Vagina (tissue), 2 donors: ENCODE measurements at places on chromosomes 13 and 19.

DNA sequence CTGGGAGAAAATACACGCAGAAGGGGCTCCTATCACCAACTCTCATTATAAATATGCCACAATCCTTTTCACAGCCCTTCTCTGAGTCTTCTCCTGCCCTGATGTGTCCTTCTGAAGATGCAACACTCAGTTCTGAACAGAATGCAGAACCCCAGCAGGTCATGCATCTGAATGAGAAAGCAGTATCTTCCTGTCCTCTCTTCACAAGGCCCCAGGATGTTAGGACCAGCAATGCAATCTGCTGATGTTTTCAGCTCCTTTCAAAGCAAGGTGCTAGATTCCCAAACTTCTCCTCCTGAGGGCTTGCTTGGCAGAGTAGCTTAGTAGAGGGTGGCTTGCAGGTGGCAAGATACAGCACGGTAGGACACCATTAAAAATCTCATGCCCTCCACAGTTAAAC is 22.3 kb upstream of the DOCK9 start:
- DNase-seq, result no peak

DNA sequence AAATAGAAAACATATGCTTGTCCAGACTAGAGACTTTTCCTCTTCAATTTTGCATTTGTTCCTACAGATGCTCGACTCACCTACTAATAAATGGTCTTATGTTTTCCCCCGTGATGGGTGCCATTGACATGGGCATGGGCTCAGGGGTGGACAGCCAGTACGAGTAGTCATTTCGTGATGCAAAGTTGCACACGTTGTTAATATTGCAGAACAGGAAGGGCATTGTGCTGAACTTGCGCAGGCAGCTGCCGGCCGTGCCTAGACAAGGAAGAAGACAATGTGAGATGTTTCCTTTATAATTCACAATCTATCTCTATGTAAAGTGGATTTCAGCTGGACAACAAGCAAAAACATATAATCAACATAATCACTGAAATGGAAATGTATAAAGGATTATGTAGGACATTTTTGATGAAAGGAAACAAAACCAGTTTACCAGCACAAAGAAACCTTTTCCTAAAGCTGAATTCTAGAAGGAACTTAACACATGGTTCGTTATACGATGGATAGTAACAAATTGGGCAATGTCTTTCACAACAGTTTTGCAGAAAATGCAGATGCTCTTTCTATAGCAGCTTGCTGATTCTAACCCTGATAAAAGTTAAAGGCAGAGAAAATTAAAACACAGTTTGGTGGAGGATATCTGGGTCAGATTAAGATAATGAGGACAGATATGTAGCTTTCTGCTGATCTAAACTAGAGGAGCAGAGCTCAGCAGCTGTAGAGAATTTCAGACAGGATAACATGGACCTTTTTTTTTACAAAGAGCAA is 145.7 kb downstream of the COL4A1 start:
- DNase-seq, result peak; percentile 34

GRCh38 chr13:111166882-111167675 is 52.0 kb downstream of the ARHGEF7 start:
- no peak for DNase-seq

DNA sequence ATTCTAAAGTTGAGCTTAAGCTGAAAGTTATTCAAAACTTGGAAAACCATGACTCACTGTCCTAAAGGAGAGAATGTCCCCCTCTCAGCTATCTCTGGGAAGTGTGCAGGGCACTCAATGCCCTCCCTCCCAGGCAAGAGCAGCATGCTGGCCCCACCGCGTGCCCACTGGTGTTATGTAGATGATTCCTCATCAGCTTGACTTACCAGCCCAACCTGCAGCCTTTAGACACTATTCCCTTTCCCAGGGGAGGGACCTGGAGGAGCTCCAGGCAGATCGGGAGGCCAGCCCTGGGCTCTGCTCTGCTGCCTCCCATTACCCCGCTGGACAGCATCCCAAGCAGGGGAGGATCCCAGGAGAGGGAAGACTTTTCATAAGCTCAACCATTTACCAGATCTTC is 124.6 kb downstream of the FGF14 start:
- no peak for DNase-seq

GRCh38 chr19:17125728-17126677 is 50.4 kb downstream of the MYO9B start:
- no peak for DNase-seq

GRCh38 chr13:113840541-113841352 is 23.1 kb downstream of the GAS6 start:
- DNase-seq, result no peak

- peak; percentile 92 for DNase-seq
Measured at GRCh38 chr19:11964858-11965645, at the start of gene ZNF763. Gene ZNF763 (plus strand): TSS chr19:11965040. CDS start chr19:11965209, 169 bp downstream.

DNA sequence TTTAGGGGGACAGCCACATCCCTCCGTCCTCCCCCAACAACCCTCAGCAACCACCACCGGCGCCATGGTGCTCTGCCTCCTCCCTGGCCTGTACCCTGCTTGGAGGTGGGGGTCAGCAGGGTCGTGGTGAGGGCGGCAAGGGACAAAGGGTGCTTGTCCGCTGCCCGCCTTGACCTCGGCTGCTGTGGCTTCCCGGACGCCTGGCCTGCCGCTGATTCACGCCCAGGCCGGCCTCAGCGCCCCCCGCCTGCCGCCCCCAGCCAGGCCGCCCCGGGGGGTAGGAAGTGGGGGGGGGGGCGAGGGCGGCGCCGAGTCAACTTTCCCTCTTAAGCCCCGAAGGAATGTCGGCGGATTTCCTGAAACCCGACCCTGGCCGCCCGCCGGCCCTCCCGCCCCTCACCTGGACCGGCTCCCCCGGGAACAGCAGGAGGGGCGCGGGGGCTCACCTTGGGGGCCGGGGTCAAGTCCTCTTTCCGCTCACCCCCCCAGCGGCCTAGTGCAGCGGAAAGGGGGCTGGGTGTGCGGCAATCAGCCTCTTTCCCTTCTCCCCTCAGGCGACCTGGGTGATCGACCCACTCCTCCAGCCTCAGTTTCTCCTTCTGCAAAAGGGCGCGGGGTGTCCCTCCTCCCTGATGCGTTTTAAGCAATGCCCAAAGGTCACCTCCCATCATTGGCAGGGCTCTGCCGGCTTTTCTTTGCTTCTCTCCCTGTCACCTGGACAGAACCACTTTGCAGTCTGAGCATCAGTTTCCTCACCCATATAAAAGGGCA is 1.9 kb upstream of the TMEM59L start:
- DNase-seq, result no peak

- no peak for DNase-seq
Measured at GRCh38 chr13:110531671-110532083, 29.8 kb downstream of the RAB20 start.

GRCh38 chr19:4976401-4977298 is 7.7 kb downstream of the KDM4B start:
- DNase-seq, result no peak

DNA sequence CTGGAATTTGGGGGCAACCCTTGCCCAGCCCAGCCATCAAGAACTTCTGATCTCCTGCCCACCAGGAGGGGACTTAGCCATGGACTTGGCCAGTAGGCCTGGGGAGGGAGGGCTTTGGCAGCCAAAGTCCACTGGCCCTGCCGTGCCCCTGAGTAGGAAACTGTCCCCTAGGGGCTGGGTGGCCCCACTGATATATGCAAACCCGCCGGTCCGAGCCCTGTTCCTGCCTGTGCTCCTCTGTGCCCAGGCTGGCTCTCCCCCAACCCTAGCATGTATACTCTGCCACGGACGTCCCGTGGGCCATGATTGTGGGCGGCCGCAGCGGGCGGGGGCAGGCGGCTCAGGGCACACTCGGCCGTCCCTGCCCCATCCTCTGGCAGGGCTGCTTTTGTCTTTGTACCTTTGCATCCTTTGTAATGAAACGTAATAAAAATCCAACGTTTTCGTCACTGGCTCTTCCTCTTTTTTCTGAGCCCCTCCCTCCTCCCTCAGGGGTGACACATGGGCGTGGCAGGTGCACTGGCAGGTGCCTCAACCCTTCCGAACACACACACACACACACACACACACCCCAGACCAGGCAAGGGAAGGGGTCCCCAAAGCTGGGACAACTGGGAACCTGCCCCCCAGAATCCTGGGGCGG is 9.1 kb downstream of the COMP start:
- DNase-seq, result no peak
